ENCODE measurements at places on chromosomes 11 and 22.

DNA sequence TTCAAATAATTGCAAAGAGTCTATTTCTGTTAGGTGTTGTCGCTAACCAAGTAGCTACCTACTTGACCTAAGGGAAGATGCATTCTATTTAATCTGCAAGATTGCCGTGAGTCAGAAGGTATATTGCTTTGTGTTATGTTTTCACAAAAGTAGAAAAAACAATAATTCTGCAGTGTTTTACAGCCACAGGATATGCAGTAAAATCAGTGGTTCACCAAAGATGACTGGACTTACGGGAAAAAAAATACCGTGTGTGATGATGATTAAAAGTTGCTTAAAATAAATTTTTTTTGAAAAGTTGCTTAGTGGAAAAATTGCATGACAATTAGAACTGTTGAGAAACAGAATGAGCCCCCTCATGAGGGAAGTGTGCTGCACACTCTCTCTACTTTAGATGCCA, 209.1 kb downstream of the DDX10 start:
- DNase-seq, result no peak

- no peak for DNase-seq
Observed at GRCh38 chr11:27934830-27935145, 173.2 kb downstream of the KIF18A start.

GRCh38 chr11:97048481-97048880, 658.7 kb downstream of the JRKL start:
- DNase-seq, result no peak

DNA sequence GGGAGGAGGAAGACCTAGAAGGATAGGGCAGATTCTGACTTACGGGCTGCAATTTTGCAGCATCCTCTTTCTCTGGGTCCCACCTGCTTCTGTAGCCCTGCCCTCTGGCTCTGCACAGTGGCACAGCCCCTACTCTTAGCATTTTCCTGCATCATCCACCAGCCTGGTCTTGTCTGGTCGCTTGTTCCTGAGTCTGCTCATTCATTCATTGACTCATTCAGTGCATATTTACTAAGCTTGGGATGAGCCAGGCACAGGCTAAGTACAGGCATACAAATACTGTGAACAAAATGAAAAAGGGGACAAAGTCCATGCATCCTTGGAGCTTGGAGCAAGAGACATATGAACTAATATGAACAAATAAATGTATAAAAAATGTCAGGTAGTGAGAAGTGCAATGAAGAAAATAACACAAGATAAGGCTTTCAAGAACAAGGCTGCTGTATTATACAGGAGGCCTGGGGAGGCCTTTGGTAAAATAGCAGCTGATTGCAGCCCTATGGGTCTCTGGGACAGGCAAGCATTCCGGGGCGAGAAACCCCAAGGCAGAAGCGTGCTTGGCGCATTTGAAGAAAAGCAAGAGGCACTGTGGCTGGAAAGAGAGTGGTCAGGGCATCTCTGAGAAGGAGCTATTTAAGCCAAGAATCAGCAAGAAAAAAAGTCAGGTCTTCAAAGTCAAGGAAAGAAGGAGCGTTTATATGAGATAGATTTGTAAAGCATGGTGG, 108.0 kb upstream of the ALX4 start:
- DNase-seq, result no peak

DNA sequence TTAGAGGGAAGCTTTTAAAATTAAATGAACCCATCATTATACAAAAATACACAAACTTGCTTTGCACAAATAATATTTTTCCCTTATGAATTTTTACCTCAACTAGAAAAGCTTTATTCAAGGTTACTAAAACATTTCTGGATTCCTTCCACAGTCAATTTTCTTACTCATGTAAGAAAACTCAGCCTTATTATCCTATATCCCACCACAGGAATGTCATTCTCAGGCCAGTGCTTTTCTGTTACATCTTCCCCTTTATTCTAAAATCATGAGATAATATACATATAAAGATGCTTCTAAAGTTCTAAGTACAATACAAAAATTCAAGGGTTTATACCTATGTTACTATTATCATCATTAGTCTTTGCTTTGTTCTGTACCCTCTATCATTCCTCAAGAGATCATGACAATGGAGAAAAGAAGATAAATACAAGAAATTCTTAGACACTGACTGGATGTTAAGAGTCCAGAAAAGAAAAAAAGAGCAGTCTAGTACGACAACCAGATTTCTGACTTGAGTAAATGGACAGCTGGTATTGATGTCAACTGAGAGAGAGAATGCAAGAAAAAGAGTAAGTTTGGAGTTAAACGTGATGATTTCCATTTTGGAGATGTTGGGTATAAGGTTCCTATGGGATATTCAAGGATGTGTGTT, 60.3 kb downstream of the MTMR2 start:
- DNase-seq, result no peak

GRCh38 chr11:121441521-121441920, 10.6 kb upstream of the SORL1 start:
- DNase-seq, result no peak

DNA sequence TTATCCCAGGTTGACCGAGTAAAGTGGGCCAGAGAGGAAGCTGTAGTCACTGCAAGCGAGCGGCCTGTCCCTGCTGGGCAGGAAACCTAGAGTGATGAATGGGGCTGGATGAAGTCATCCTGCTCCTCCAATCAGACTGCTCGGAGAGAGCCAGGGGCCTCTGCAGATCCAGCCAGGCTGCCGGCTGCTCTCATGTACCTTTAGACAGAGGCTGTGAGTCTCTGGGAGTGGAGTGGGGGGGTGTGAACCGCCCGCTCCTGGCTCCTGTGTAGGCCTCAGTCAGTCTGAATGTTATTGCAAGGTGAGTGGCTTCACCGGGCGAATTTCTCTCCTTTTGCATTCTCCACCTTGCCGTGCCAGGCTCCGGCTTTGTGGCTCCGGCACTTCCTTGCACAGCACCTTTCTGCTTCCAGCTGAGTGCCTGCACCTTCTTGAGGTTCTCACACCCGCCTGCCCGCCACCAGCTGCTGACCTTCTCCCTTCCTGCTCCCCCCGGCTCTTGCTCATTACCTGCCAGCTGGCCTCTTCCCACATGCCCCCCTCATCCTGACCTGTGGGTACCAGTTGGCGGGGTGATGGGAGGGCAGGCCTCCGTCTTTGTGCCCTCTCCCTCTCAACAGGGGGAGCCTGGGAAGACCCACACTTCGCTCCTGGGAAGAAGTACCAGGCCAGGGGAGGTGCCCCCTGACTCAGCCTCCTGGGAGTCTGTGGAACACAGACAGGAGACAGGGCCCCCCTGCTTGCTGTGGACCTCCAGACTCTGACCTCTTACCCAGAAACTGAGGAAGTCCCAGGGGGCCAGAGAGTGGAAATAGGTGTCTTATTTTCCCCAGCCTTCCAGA, 79.9 kb downstream of the GRAMD1B start:
- no peak for DNase-seq

- no peak for DNase-seq
Observed at GRCh38 chr11:32427935-32428664, 7.2 kb downstream of the WT1 start.

GRCh38 chr11:120336641-120337354, 585 bp downstream of the ARHGEF12 start:
- DNase-seq, result peak; percentile 0

DNA sequence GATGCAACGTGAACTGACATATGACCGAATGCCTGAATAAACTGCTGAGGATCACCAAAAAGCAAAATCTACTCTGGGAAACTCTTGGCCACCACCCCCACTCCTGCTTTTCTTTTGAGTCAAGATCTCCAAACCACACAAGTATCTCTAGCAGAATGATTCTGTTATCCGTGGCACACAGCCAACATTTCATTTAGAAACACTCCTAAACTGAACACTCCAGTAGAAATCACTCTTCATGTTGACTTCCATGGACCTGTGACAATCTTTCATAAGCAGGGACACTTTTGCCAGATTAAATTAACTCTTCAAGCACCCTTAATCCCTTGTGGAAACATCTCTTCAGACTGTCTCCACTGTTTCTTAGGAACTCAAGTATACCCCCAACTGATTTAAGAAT, 44.4 kb downstream of the VSIG10L2 start:
- no peak for DNase-seq

- DNase-seq, result no peak
Observed at GRCh38 chr22:30685178-30685577, 9.5 kb upstream of the OSBP2 start.

DNA sequence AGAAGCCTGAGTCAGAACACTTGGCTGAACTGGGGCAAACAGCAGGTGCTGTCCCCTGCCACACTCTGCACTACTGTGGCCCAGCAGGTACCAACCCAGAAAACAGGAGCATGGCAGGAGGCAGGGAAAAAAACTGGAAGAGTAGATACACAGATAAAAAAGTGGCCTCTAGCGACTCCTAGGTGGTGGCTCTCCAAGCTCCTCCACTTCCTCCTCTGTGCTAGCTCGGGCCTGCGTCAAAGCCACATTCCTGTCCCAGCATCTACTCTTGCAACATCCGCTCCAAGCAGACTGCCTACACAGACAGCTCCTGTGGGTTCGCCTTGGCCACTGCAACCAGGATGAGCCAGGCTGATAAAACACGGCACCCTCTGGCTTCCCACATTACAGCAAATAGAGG, 6.9 kb downstream of the OR8B12 start:
- no peak for DNase-seq

DNA sequence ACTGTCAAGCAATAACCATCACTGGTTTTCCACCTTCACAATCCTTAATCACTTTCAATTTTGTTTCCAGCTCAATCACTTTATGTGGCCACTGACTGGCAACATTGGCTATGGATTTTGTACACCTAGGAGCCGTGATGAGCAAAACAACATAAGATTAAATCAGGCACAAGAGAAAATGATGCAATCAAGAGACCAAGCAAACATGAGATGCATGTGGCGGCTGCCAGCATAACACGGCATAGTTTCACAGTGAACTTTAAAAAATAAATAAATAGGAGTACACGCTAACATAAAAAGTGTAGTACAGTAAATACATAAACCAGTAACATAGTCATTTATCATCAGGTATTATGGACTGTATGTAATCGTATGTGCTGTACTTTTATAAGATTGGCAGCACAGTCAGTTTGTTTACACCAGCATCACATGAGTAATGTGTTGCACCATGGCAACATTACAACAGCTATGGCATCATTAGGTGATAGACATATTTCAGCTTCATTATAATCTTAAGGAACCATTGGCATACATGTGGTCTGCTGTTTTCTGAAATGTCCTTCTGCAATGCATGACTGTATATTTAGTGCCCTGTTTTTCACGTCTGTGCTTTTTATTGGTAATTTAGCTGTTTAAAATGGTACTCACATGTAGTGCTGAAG, 83.3 kb upstream of the PRDM11 start:
- no peak for DNase-seq

GRCh38 chr11:117749541-117749910, 47.5 kb downstream of the DSCAML1 start:
- DNase-seq, result no peak

DNA sequence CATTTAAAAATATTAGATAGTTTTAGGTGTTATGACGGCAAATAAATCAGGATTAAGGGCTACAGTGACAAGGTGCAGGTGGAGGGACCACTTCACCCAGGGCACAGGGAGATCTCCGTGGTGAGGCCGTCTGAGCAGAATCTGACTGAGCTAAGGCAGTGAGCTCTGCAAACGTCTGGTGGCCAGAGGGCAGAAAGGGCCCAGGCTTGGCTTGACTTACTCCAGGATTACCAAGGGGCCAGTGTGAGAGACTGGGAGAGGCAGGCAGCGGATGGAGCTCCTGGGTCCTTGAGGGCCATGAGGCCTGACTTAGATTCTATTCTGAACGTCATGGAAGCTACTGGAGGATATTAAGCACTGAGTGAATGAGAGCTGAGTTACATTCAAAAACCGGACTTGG, 125.9 kb upstream of the B3GAT1 start:
- DNase-seq, result no peak

DNA sequence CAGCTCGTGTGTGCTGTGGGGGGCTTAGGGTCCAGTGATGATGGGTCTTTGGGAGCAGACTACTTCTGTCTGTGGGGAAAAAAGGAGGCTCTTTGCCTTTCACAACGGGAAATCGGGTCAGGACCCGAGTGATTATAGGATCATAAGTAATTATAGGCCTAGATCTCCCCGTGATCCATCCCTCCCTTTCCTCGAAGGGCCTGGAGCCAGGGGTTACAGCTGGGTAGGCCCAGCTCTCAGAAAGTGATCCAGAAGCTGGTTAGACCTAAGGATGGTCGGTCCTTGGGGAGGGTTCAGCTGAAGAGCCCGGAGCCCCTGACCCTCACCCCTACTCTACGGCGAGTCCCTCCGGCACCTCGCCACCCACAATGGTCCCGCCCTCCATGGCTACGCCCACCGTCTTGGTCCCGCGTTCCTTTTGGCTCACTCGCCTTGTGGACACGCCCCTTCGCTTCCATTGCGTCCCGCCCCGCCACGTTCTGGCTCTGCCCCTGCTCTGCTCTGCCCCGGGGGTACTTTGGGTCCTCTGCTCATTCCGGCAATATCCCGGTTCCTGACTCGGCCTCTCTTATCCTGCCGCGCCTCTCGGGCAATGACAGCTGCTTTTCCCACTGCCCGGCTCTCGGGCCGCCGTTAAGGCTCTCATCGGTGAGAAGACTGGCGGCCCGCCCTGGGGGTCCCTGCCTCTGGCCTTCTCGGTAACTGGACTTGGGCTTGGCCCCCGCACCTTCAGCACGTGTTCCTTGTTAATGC, 5.0 kb downstream of the IGSF22 start:
- DNase-seq, result peak; percentile 72

- DNase-seq, result no peak
Observed at GRCh38 chr11:14582793-14583192, 60.8 kb upstream of the PDE3B start.
